ENCODE measurements at places on chromosomes 7 and 10.

DNA sequence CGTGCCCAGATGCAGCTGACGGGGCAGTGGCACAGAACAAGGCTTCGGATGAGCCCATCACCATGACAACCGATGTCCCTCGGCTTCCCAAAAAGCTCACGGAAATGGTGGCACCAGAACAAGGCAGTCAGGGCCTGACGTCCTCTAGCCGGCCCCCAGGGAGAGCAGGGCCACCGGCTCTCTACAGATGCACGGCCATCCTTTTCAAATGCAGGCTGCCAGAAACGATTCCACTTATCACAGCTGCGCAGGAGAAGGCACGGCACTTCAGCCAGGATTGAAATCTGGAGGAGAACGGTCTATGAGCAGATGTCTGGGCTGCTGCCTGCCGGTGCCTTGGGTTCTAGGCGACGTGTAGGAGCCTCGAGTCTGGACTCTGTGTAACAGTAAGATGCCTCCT, 223.8 kb downstream of the ZMYND11 start:
- H3K4me3 ChIP-seq = no peak overlapping the region
- H3K4me1 ChIP-seq = no peaks in the 10 kb centered on the region
- DNase-seq = no peak
- no peaks in the 10 kb centered on the region for H3K27me3 ChIP-seq
- H3K36me3 ChIP-seq = peaks cover 92% of the 10 kb centered on the region

DNA sequence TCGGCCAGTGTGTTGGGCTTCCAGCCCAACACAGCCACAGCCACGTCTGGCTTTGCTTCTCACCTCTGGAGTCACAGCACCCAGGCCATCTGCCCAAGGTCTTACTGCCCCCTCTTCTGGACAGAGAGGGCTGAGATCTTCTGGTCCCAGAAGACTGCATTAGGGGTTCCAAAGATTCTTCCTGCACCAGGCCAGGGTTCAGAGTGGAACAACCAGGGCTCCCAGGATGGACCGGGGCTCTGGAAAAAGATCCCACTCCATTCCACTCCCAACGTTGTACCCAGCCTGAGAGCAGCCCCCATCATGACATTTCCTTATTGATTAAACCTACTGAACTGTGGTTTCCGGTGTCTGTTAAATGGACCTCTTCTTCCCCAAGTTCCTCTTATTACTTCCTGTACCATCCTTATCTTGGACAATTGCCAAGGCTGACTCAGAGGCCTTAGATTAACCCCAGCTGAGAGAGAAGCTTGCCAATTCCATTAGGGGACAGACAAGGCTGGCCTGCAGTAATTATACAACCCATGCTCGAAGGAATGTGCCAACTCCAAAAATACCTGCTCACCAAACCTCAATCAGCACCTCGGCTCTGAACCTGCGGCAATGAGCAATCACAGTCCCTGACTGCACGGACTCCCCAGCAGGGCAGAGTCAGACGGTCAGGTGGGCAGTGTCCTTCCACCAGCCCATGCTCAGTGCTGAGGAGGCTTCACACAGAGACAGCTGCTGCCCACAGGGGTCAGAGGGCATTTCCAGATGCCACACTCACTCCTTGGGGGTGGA, 47.9 kb upstream of the NPFFR1 start:
- DNase-seq = peak; percentile 49
- H3K36me3 ChIP-seq = no peaks in the 10 kb centered on the region
- H3K4me3 ChIP-seq = no peak overlapping the region
- peaks cover 59% of the 10 kb centered on the region for H3K4me1 ChIP-seq
- H3K27me3 ChIP-seq = no peaks in the 10 kb centered on the region

DNA sequence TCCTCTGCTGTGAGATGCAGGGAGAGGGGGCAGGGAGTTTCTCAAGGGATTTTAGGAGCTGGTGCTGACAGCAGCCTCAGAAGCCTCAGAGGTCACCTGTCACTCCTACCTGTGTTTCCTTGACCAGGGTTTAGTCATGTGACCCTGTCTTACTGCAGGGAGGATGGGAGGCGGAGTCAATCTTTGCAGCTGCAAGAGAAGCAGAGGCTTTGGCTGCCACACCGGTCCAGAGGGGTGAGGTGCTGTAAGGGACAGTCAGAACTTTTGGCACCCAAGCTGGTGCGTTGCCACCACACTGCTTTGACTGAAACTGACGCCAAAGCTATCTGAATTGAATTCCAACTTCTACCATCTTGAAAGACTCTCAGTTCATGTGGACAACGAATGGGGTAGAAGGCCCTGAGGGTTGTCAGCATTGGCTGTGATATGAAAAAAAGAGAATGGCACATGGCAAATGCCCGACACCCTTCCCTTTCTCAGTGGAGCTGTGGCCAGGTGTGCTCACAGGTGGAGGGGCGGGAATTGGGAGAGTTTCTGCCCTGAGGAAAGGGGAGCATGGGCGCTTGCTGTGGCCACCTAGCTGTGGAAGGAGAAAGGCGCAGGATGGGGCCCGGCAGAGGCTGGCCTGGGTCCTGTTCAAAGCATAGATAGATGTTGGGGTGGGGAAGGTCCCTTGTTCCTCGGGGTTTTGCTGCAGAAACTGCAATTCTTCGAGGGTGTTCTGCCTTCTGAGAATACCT, 69.3 kb downstream of the ARHGAP22 start:
- peaks cover 8% of the 10 kb centered on the region for H3K4me1 ChIP-seq
- H3K27ac ChIP-seq = no peak overlapping the region
- H3K36me3 ChIP-seq = no peaks in the 10 kb centered on the region

DNA sequence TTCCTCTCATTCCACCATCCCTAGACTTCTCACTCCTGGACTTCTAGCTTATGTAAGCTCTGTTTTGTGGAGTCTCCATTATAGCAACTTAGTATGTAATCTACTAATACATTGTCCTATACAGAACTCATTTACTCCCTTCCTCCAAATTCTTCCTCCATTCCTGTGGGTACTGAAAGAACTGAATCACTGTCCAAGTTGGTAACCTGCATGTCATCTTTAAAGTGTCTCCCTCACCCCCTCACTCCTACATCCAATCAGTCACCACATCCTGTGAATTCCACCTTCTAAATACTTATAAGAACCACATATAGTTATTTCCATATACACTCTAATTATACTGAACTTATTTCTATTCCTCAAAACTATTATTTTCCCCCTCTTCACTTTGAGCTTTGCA, 20.3 kb downstream of the AASS start:
- no peak overlapping the region for H3K27ac ChIP-seq
- H3K36me3 ChIP-seq = peaks cover 38% of the 10 kb centered on the region
- no peaks in the 10 kb centered on the region for H3K4me1 ChIP-seq
- DNase-seq = no peak
- no peaks in the 10 kb centered on the region for H3K27me3 ChIP-seq

- no peaks in the 10 kb centered on the region for H3K36me3 ChIP-seq
- H3K27me3 ChIP-seq = peaks cover 3% of the 10 kb centered on the region
- no peak overlapping the region for H3K27ac ChIP-seq
- peaks cover 7% of the 10 kb centered on the region for H3K4me1 ChIP-seq
- DNase-seq = no peak
Observed at GRCh38 chr7:913736-914520, 37.6 kb downstream of the GET4 start.

DNA sequence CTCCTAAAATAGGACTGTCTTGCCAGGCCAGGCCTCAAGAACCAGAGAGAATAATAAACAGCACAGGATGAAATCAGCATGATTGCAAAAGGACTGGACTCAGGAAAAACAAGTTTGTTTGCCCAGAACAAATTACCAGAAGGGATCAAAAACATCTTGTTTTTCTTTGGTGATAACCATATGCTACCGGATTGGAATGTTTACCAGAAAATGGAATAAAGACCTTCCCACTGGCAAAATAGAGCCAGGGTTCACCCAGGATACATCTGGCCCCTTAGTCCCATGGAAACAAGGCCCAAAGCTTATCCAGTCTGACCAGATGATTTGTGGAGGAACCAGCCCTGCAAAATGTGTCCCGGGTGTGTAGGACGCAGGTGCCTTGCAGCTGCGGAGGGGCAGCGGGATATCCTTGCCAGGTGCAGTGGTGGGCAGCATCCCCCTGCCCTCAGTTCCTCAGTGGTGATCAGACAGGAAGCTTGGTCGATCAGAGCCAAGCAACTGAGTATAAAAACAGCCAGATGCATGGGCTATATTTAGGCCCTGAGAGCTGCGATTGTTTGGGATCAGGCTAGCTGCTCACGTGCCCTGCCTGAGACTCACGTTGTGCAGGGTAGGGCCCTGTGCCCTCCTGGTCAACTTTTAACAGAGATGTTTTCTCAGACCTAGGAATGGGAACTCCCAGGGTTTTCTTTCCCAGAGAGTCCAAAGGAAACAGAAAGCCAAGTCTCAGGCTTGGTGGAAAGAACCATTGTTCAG, 4.6 kb upstream of the ZNF22 start:
- peaks cover 97% of the 10 kb centered on the region for H3K4me1 ChIP-seq
- no peaks in the 10 kb centered on the region for H3K27me3 ChIP-seq
- DNase-seq = peak; percentile 72

DNA sequence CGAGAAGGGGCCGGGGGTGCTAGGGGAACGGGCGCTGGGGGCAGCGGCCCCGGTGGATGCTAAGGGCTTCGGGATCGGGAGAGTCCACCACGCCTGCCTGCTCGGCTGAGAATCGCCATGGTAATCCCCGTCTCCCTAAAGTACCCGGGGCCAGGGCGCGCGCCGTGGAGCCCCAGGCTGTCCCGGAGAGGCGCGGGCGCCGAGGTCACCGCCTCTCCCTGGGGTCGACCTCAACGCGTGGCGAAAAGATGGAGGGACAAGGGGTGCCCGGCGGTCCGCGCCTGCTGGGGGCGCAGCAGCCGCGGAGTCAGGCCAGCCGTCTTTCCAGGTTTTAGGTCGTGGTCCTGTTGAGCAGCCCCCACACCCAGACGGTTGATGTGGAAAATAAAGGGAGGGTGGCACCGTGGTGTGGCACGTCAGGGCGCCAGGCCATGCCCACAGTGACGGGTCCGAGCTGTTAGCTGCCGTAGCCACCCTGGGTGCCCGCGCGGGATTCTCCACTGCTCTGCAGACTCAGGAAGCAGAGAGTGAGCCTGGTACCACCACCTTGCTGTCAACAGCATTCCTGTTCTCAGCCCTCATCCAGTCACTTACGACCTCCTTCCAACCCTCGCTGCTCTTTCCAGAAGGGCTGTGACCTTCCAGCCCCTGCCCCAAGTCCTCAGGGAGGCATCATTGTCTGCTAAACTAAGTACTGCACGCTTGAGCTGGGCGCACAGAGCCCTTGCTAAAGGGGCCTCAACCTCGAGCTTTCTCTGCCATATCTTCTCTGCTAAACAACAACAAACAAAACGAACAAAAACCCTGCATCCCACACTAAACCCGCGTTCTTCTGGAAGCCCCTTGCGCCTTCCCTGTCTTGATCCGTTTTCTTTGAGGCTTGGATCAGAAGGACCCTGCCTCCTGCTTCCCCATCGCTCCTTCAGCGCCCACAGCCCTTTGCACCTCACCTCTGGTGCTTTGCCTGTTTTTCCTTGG, 666 bp downstream of the SMKR1 start:
- peak overlapping the region; percentile 72 for H3K4me3 ChIP-seq
- DNase-seq = no peak
- peaks cover 32% of the 10 kb centered on the region for H3K27me3 ChIP-seq
- no peaks in the 10 kb centered on the region for H3K36me3 ChIP-seq

DNA sequence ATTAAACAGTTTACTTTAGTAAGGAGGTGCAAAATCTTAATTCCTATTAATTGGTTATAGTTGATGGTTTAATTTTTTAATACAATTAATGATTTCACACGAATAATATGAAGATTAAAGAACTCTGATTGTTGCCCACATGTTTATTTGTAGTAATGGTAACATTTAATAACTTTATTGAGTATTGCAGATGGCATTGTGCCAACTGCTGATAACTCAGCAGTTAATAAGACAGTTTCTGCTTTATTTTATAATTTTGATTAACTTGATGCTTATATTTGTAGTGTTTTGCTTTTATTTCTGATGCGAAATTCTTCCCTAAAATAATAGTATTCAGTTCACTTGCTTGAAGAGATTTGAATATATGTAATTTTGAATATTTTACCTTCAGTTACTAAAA, 2.8 kb downstream of the DNAJB9 start:
- H3K27me3 ChIP-seq = no peaks in the 10 kb centered on the region

DNA sequence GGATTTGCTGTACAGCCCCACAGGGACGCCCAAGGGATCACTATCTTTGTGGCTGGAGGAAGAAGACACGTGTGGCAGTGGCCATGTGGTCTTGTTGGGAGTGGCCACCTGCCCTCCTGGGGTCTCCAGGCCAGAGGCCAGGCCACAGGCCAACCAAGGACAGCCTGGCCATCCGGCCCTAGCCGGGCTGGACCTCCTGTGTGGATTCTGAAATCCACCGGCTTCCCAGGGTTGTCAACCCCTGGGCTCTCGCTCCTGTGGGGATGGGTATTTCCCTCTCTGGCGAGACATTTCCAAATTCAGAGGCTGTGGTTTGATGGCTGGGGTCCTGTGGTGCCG, 31.5 kb upstream of the CFAP46 start:
- peaks cover 96% of the 10 kb centered on the region for H3K27me3 ChIP-seq
- no peaks in the 10 kb centered on the region for H3K4me1 ChIP-seq
- DNase-seq = no peak
- H3K27ac ChIP-seq = no peak overlapping the region

GRCh38 chr10:104479906-104480593, 126.4 kb downstream of the CFAP58 start:
- no peaks in the 10 kb centered on the region for H3K36me3 ChIP-seq
- H3K4me3 ChIP-seq = no peak overlapping the region
- DNase-seq = no peak
- peaks cover 42% of the 10 kb centered on the region for H3K27me3 ChIP-seq
- H3K4me1 ChIP-seq = no peaks in the 10 kb centered on the region

- no peaks in the 10 kb centered on the region for H3K27me3 ChIP-seq
- peak overlapping the region; percentile 99 for H3K4me3 ChIP-seq
- H3K4me1 ChIP-seq = peaks cover 51% of the 10 kb centered on the region
- DNase-seq = no peak
- H3K27ac ChIP-seq = peak overlapping the region; percentile 76
Observed at GRCh38 chr10:131982185-131982756, 548 bp upstream of the BNIP3 start.

Measured in left ventricle myocardium inferior (tissue), 1 donor.